ENCODE measurements at places on chromosomes 2 and 18.

DNA sequence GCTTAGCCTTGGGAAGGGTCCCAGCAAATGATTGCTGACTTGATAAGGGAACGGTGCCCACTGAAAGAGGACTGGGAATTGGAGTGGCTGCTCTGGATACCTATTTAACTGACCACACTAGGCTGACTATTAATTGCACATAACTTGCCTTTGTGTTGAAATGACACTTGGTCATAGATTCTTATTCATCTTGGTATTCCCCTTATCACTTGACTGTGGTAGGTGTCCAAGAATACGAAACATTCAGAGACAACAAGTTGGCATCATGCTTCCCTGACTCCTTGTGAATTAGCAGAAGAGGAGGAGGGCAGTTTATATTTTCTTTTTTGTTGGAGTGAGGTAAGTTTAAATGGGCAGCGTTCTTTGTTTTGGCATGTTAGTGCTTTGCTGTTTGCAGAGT is 13.4 kb downstream of the FMNL2 start:
- no peak for DNase-seq

DNA sequence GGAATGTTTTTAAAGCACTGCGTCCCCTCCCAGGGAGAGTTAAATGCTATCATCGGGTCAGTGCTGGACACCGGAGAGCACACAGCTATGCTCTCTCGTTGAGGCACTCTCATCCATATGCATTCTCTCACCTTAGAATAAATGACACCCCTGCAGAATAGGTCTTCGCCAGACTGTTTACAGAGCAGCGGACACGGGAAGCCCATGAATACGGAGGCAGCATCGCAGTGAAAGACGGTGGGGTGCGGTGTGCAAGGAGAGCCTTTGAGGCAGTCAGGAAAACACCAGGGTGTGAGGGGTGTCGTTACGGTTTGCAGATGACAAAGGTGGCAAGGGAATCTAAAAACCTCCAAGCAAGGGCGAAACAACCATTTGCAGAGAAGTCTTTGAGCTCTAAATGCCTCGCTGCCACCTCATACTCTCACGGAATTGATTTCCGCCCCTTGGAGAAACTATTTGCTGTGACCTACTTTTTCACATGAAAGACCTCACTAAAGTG is 169.2 kb upstream of the FHL2 start:
- no peak for DNase-seq

DNA sequence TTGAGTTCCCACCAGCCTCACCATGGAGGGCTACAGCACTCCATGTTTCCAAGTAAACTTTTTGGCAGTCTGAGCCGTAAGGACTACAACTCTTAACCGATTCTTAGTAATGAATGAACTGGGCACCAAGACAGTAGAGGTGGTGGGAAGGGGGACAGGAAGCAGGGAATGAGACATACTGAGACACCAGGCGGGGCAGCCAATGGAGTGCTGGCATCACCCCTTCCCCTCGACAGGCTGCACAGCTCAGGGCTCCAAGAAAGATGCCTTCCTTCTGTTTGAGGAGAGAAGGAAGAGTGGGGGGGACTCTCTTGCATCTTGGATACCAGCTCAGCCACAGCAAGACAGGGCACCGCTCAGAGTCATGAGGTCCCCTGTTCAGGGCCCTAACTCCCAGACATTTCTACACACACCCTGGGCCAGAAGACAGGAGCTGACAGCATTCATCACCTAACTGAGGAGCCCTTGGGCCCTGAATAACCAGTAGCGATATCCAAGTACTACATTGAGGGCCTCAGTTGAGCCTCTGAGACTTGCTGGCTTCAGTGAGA is 45.2 kb downstream of the USP34 start:
- DNase-seq, result no peak

- no peak for DNase-seq
Observed at GRCh38 chr2:151569167-151569566, 159.5 kb downstream of the RIF1 start.

DNA sequence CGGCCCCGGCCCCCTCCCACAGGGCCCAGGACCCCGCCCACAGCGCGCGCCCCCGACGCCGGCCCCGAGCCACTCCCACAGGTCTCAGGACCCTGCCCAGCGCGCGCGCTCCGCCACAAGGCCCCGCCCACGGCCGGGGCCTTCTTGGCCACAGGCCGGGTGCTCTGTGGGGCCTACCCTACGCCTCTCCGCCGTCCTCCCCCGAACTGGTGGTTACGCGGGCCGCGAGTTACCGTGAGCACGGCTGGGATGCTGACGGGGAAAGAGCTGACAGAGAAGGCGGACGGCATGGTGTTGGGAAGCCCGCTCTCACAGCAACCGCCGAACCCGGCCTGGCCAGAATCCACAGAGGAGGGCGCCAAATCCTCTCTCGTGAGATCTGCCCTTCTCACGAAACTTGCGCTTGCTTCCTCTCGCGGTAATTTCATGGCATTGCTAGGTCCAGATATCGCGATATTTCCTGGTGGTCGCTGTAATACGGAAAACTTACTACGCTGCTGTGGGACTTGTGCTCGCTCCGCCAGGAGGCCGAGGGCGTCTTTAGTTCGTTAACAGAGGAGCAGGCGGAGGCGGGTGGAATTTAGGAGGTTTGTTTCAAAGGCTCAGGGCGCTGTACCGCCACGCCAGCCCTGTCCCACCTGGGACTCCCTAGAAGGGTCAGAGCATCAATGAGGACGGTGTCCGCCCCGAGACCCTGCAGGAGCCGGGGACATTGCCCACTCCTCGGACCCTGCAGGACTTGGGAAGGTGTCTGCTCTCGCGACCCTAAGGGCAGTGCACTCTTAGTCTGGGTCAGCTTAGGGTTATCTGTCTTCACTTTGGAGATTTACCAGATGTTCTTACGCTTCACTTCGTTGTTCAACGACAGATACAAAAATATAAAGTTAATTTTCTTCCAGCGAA is at the start of gene TMEM18:
Gene TMEM18, minus strand, starts transcription at position 351 of the 903 bp plus-strand sequence. Its CDS starts 61 bp downstream, at position 290.
- peak; percentile 96 for DNase-seq

DNA sequence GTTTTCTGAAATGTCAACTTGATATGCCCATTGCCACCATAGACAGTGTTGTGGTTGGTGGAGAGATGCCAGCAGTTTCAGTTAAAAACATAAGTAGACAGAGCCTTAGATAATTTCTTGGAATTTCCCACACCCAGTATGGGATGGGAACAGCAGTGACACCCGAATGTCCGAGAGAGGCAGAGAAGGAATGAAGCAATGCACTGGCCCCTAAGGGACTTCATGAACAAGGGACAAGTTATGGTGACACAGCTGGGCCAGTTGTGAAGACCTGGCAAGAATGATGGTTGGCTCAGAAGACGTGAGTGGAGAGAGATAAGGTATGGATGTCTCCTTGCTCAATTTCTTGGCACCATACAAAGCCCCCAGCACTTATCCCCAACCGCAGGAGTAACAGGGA is 165.2 kb upstream of the APCDD1 start:
- DNase-seq, result no peak

DNA sequence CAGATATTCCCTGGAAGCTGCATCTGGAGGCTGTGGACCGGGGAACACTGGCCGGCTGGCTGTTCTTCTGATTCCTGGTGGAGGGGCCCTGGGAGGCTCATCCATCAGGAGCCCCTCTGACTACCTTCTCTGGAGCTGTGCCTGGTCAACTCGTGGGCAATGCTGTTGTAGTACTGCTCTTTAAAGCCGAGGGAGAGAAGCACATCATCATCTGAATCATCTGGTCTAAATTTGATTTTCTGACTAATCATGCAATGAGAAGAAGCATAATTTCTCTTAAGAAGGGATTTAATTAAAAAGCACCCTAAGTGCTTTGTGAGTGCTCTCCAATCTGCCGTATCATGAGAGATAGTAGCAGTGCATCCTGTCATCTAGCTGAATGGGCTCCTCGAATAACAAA is 229.5 kb downstream of the FHOD3 start:
- no peak for DNase-seq

DNA sequence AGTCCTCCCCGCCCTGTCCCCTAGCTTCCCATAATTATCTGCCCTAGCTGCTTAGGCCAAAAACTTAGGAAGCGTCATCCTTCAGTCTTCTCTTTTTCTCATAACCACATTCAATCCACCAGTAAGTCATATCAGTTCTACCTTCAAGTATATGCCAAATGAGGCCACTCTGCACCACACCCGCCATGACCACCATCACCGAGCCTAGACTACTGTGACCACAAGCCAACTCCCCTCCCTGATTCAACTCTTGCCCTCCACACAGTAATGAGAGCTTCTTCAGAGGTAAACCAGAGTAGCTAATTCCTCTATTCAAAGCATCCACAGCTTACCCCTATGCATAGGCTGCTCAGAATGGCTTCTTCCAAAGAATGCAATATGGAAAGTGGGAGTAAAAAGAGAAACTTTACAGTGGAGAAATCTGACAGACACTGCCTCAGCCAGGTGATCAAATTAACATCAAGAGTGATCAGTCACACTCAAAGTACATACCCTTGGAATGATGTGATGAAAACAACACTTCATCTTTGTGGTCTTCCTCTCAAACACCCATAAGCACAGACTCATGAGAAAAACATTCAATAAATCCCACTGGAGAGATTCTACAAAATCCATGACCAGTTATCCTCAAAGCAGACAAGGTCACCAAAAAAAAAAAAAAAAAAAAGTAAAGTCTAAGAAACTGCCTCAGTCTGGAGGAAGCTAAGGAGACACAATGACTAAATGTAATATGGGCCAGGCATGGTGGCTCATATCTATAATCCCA is 17.7 kb downstream of the MBOAT2 start:
- no peak for DNase-seq

DNA sequence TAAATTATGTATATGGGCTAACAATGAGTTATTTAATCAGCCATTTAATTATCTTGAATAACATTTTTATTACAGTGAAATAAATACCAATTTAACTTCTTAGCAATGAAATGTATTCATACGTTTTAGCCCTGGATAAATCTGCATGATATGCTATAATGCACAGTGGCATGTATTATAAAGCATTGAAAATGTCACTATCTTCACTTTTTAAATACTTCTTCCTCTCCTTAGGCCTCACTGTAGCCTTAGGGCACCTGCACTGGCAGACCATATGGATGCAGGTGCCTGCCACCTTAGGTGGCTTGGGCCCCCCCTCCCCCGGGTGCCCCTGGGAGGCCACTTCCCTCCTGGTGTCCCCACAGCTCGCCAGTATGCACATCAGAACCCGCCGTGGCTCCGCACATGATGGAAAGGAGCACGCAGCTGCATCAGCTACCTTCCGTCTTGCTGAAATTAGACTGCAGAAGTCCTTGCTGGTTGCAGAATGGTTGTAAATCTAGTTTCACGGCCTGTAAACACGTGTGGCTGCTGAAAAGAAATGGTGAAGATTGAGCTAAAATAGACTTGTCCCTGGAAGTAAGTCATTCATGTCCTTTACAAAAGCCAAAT is 56.7 kb downstream of the ADI1 start:
- no peak for DNase-seq

- DNase-seq, result no peak
Observed at GRCh38 chr2:232516551-232516950, 3.6 kb upstream of the PRSS56 start.

DNA sequence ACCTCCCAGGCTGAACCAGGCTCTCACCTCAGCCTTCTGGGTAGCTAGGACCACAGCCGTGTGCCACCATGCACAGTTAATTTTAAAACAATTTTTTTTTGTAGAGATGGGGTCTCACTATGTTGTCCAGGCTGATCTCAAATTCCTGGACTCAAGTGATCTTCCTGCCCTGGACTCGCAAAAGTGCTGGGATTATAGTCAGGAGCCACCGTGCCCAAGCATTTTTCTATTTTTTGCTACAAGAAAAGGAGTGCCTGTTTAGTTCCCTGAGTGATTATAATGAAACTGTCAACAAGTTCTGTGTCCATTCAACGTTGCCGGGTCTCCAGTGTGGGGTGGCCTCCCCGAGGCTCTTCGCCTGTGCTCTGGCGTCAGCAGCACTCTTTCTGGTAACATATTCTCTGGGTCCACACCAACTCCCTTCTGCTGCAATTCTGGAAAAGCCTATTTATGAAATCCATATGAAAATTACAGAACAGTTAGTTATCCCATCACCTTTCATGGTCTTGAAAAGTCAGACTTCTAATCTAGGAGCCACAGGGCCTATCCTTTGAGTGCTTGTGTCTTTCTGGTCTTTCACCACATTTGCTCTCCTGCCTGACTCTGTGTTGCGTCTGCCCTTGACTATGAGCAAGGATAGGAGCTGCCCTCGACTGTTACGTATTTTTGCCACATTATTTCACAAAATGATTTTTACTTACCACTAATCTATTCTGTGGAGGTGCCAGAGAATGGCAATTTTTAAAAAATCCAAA is 172.7 kb downstream of the SOCS6 start:
- no peak for DNase-seq

DNA sequence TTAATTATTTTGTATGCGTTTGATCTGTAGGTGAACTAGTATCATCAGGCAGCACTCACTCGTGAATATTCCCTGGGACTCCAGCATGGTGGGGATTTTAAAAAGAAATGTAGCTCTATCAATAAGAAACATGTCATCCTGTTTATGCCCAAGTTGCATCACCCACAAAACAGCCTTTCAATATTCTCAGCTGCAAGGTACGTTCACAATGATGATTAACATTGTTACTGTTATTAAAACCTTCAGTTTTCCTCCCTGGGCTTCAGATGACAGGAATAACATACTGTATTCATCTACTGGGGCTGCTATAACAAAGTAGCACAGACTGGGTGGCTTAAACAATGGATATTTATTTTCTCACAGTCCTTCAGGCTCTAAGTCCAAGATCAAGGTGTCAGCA is 87.9 kb upstream of the KLHL29 start:
- DNase-seq, result no peak

- DNase-seq, result no peak
Observed at GRCh38 chr18:45662468-45662867, 47.2 kb downstream of the SLC14A2 start.
